ENCODE measurements at places on chromosomes 2 and 18.

DNA sequence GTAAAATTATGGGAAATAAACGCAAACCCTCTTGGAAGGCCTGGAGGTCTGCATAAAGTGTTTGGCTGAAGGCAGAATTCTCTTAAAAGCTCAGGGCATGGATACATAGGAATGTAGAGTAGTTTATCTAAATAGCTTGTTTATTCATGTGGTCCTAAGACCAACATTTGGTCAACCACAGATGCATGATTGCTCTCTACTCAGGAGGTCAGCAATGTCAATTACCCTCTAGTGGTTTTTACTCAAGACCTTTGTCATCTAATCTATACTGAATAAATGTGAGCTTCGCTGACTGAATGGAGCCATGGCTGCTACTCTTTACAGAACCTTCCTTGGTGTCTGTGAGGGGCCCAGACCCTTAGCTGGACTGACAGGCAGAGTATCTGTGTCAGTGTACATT, 139.8 kb downstream of the ATL2 start:
- DNase-seq, result no peak

GRCh38 chr2:16005816-16006536, 65.6 kb downstream of the MYCN start:
- peak; percentile 50 for DNase-seq

GRCh38 chr2:69032336-69032735, 19.4 kb downstream of the ANTXR1 start:
- no peak for DNase-seq

GRCh38 chr2:238859636-238860347, 11.9 kb downstream of the TWIST2 start:
- DNase-seq, result no peak

DNA sequence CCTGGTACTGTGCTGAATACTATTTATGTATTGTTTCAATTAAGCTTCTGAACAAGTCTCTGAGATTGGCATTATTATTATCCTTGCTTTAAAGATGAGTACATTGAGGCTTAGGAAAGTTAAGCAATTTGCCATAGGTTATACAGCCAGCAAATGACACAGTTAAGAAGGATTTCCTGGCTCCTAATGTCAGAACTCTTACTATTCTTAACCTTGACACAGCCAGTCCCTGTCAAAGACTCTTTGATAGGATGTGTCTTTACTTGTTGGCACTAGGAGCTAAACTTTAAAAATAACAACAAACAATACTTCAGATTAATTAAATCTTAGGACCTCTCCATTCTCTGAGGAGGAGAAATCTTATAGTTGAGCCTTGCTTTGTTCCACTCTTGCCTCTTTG, 70.6 kb downstream of the UBR3 start:
- DNase-seq, result no peak

- peak; percentile 35 for DNase-seq
These were observed 282.6 kb downstream of the STK39 start for GRCh38 chr2:167964650-167965413.

- no peak for DNase-seq
These were observed 766.9 kb upstream of the ZEB2 start for GRCh38 chr2:145286716-145287275.

- no peak for DNase-seq
These were observed 264.8 kb upstream of the KLHL29 start for GRCh38 chr2:23120161-23120560.

GRCh38 chr2:11156396-11157075, 1.3 kb downstream of the SLC66A3 start:
- no peak for DNase-seq

DNA sequence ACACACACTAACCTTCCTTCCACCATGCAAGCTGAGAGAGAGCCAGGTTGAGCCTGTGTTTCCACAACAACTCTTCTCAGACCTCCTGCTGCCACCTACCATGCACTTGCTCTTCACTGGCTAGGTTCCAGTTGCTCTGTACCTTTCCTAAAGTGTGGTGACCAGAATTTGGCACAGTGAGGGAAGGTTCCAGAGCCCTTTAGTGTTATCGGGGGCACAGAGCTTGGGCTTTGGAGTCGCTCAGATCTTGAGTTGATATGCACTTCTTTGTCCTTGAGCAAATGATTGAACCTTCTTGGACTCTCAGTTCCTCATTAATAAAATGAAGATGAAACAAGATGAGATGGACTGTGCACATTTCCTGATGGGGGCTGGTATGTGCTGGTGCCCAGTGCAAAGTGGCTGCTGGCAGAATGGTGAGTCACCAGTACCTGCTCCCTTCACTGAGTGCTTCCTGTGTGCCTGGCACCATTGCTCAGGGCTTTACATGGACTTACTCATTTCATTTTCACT, 47.1 kb downstream of the NEDD4L start:
- no peak for DNase-seq

- DNase-seq, result no peak
These were observed 310.1 kb upstream of the HNRNPA3 start for GRCh38 chr2:176902454-176902853.

- DNase-seq, result no peak
These were observed 97.3 kb downstream of the FMNL2 start for GRCh38 chr2:152432206-152432653.

- DNase-seq, result peak; percentile 33
These were observed 75.2 kb upstream of the TSPYL6 start for GRCh38 chr2:54330926-54331835.

GRCh38 chr2:171889333-171889732, 4.7 kb downstream of the SLC25A12 start:
- DNase-seq, result no peak

GRCh38 chr2:148994341-148994740, 44.2 kb upstream of the LYPD6B start:
- no peak for DNase-seq

DNA sequence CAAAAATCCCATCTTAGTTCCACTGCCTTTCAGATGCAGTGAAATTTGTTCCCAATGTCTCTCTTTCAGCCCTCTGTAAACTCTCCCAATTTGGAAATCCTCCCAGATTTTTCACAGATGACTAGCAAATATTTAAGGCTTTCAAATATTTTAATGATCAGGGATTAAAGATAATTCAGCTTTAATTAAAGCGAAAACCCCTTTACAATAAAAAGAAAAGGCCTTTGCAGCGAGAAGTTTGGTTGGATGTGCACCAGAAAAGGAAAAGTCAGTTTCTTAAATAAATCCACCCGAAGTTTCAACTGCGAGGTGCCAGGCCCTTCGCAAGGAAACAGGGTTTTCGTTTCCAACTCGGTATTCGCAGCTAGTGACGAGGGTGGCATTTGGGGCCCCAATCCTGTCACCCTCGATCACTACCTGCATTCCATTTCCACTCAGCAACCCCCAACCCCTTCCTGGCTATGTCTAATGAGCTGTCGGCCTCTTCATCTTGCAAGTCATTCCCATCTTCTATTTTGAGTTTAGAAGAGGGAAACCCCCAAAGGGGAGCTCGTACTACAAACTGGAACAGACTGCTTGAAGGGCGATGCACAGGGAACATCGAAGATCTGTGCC, 1.5 kb downstream of the RAX start:
- DNase-seq, result no peak

DNA sequence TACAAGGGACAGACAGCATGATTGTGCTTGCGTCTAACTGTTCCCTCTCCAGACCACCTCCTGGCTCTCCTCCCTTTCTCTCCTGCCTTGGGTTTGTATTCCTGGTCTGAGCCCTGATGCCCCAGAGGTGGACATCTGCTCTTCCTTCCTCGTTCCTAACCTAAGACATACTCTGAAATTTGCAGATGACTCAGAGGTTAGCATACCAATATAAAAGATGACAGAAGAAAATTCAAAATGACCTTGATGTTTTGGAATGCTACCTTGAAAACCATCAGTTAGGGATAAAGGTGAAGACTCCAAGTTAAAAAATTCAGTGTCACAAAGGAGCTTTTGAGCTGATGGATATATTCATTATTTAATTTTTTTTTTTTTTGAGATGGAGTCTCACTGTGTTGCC, 12.9 kb downstream of the SMYD1 start:
- DNase-seq, result no peak

GRCh38 chr2:168699844-168700417, 102.5 kb upstream of the NOSTRIN start:
- no peak for DNase-seq

DNA sequence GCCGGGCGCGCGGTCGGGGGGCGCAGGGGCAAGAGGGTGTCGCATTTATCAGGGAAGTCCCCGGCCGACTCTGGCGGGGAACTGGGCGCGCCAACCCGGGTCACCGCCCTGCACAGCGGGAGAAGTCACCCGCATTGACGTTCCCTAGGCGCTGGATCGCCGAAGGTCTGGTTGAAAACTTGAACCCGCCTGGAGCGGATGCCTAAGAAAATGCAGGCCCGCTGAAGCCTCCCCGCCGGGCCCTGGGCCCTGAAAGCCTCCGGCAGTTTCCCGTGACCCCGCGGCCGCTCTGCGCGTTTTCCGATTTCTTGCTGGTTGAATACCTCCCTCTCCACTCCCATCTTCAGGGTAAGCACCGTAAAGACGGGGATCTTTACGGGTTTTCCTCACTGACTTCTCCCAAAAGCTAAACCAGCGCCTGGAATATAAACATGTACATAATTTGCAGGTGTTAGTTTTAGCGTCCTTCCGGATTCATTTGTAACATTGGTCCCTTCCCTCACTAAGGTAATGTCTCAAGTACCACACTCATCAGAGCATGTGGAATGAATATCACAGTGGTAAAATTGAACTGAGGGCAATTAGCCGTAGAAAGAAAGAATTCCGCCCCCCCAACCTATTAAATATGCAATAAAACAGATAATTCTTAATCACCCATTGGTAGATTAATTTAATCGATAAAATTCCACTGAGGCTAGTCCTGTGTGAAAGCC, 675 bp upstream of the SPIRE1 start:
- peak; percentile 76 for DNase-seq

GRCh38 chr2:102453501-102453900, 19.5 kb upstream of the SLC9A4 start:
- no peak for DNase-seq

DNA sequence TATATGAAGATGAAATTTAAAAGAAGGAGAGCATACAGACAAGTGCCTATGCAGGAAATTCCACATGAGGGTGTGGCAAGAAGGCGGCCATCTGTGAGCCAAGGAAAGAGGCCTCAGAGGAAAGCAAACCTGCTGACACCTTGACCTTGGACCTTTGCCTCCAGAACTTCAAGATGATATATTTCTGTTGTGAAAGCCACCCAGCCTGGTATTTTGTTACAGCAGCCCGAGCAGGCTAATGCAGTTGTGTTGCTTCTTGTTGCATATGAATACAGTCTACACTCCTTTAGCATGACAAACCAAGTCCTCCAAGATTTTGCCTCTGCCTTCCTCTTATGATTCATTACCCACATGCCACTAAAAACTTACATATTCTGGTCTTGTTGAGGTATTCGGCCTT, 374.8 kb upstream of the TRIB2 start:
- DNase-seq, result no peak

GRCh38 chr2:219286436-219287115, 7.4 kb downstream of the DNAJB2 start:
- DNase-seq, result no peak

DNA sequence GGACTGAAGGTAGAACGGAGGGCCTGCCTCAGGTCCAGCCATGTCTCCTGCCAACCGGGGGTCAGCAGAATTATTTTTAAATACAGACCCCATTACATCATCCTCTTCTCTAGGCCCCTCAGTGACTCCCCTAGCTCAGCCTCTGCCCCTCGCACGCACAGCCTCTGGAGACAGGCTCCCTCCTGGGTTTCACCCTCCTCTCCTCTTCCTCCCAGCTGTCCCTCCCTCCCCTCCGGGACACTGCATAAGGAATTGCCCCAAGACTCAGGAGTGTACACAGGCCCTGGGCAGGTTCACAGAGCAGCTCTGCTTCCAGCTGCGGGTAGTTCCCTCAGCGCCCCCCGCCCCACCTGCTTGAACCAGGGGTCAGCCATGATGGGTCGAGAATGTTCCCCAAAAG, 520.2 kb upstream of the MYT1L start:
- no peak for DNase-seq

GRCh38 chr2:170928036-170928823, 823 bp upstream of the GORASP2 start:
- DNase-seq, result peak; percentile 66

DNA sequence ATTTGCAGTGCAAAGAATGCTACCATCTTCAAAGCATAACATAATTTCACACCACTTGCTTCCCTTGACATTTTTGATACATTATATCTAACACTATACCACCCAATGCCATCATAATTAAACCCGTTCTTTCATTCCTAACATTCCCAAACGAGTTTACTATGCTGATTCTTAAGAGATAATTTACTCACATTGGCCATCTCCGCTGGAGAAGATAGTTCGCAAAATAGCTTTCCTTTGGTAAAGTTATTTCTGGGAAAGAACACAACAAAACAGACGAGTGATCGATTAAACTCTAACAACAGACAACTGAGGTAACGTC, 716 bp downstream of the MMADHC start:
- no peak for DNase-seq

DNA sequence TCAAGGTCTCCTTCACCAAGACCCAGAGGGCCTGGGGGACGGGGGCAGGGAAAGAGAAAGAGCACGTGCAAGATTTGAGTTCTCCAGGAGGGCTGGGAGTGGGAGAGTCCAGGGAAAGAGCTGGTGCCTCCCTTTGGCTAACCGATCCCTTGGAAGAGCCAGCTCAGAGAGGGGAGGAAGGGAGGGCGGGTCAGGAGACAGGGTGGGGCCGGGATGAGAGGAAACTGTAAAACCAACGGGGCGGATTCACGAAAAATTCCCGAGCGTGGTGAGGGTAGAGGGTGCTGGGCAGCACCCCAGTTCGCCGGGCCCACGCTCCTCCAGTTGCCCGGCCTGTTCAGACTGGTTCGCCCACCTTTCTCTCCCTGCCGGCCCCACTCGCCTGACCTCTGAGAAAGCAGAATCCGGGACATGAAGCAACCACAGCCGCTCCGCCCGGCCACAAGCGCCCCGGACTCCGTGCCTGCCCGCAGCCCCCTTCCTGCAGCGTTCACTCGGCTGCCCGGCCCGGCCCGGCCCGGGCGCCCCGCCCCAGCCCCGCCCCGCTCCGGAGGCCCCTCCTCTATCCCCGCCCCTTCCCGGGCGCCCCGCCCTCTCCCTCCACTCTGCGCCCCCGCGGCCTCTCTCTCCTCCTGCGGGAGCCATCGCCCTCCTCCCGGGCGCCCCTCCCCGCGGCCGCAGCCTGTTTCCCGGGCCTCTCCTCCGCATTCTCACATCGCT, 230.9 kb upstream of the SMAD2 start:
- peak; percentile 78 for DNase-seq

DNA sequence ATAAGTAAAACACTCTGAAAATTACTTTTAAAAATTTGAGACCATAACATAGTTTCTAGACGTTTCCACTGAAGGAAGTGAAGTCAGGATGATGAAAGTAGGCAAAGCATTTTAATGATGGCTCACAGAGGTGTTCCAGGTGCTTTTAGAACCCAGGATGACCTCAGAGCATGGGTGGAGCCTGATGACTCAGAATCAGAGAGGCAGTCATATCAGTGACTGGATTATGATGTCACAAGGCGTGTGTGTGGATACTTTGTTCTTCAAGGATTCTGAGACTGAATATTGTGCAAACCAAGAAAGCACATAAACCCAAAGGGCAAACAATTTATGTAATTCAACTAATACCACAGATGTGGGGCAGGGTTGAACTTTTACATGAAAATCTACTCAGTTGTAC, 208.0 kb upstream of the FBXO11 start:
- DNase-seq, result no peak
